ENCODE measurements at places on chromosomes 4 and X.

- DNase-seq: no peak
Measured at GRCh38 chr4:38294238-38294637, 334.0 kb downstream of the PTTG2 start.

GRCh38 chr4:76620723-76621468 is 185.9 kb downstream of the SHROOM3 start:
- DNase-seq: no peak

- DNase-seq: no peak
Measured at GRCh38 chrX:65837875-65838549, 170.6 kb downstream of the MSN start.

- no peak for DNase-seq
Measured at GRCh38 chr4:5470318-5471198, 237.8 kb downstream of the EVC2 start.

GRCh38 chrX:20414762-20415445 is 148.2 kb upstream of the RPS6KA3 start:
- DNase-seq: no peak

DNA sequence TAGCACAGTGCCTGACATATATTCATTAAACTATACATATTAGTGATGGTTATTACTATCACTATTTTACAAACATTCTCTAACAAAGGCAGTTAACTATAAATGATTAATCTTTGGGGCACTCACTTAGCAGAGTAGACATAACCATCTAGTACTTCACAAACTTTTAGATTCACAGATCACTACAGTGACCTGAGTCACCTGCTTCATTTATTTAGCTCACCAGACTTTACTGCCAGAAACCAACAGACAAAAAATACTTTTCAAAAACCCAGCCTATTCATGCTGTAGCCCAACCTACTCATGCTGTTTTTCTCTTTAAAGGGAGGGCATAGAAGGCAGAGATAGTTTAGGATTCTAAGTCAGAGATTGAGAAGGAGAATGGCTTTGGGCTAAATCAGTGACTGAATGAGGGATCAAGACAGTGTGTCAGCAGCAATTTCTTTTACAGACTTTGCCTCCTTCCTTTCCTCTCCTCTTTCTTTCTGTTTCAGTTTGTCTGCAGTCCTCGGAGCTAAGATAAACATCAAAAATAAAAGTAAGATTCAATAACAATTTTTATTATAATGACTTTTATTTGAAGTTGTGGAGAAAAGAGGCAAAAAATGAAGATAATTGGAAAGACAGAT is 34.7 kb upstream of the PDE5A start:
- no peak for DNase-seq

GRCh38 chr4:1972414-1972813 is 36.4 kb downstream of the NELFA start:
- no peak for DNase-seq

- DNase-seq: peak; percentile 87
Measured at GRCh38 chr4:88803600-88804096, 106.0 kb upstream of the NAP1L5 start.

DNA sequence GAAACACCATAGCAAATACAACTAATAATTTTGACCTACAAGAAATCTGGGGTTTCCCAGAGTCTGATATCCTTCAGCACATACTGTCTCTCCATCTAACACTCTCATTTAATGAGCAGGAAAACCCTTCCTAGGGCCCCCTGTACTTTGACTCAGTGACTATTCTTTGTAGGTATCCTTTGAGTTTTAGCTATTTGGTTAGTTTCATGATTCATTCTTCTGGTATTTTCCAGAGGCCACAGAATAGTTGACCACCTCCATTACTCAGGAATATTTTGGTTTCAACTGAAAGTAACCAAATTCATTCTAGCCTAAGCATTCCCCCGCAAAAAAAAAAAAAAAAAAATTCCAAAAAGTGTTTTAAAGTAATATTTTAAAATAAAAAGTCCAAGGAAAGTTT is 140.0 kb downstream of the IDS start:
- no peak for DNase-seq

GRCh38 chr4:127307996-127308395 is 324.8 kb upstream of the INTU start:
- no peak for DNase-seq

- DNase-seq: peak; percentile 49
Measured at GRCh38 chr4:108010167-108010566, 20.5 kb downstream of the HADH start.

- no peak for DNase-seq
Measured at GRCh38 chr4:17958181-17958580, 63.4 kb downstream of the LCORL start.

- peak; percentile 8 for DNase-seq
Measured at GRCh38 chr4:117137145-117137544, 51.8 kb upstream of the TRAM1L1 start.

DNA sequence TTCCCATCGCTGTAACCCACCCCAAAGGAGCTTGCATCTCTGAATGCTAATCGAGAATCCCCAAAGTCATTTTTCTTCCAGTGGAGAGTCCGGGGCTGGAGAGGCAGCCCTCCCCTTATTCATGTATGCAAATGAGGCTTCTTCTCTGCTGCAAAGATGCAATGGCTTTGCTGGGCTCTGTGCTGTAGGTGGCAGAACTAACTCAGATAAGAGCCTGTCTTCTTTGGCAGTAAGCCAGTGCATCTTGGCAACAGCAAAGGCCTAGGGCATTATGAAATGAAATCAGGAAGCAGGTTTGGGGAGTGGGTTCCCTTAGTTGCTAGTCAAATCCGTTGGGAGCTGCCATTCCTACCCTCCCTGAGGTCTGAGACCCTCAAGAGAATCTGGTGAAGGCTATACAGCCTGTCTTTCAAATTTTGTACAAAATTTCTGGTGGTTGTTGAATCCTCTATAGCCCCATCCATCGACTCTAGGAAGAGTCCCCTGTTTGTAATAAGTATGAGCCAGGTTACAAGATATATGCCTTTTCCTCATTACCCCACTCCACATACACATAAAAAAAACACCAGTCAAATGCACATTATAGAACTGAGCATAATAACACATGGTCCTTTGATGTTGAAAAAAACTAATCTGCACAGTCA is 290.6 kb upstream of the TAPT1 start:
- no peak for DNase-seq

DNA sequence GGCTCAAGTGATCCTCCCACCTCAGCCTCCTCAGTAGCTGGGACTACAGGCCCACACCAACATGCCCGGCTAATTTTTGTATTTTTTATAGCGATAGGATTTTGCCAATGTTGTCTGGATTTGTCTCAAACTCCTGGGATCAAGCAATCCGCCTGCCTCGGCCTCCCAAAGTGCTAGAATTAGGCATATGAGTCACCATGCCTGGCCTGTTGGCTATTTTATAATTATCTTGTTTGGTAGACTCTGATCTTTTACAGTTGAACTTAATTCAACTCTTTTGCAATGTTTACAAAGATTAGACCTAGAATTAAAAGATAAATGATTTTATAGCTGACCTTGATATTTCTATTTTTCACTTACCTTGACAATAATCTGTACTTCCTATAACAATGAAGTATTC is 18.0 kb downstream of the DCK start:
- DNase-seq: no peak

- DNase-seq: no peak
Measured at GRCh38 chr4:128298146-128298758, 10.6 kb upstream of the PGRMC2 start.

DNA sequence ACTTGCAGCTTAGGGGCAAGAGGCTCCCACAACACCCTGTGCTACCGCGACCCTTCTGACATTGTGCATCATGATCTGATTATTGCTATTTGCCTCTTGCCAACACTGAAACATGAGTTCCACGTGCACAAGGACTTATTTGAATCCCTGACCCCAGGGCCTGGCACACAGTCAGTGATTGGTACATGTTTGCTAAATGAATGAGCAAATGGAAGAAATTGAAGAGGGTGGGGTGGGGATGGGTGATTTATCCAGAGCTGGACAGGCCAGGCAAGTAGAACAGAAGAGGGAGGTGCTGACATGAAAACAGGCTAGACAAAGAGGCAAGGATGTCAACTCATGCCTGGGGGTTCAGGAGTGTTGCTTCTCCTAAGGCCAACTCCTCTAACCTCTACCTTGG is 24.9 kb upstream of the RPL39 start:
- DNase-seq: no peak

DNA sequence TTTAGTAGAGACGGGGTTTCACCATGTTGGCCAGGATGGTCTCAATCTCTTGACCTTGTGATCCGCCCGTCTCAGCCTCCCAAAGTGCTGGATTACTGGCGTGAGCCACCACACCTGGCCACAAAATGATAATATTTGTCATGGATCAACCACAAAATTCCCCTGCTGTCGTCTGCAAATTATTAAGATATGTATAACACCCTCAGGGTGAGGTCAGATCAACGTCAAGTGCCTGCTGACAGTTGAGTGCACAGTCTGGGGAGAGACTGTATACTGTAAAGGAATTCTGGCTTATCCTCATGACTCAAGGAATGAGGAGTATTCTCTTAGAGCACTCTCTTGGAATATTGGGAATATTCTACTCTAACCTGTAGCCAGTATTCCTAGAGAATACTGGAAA is 11.2 kb downstream of the EPGN start:
- no peak for DNase-seq

DNA sequence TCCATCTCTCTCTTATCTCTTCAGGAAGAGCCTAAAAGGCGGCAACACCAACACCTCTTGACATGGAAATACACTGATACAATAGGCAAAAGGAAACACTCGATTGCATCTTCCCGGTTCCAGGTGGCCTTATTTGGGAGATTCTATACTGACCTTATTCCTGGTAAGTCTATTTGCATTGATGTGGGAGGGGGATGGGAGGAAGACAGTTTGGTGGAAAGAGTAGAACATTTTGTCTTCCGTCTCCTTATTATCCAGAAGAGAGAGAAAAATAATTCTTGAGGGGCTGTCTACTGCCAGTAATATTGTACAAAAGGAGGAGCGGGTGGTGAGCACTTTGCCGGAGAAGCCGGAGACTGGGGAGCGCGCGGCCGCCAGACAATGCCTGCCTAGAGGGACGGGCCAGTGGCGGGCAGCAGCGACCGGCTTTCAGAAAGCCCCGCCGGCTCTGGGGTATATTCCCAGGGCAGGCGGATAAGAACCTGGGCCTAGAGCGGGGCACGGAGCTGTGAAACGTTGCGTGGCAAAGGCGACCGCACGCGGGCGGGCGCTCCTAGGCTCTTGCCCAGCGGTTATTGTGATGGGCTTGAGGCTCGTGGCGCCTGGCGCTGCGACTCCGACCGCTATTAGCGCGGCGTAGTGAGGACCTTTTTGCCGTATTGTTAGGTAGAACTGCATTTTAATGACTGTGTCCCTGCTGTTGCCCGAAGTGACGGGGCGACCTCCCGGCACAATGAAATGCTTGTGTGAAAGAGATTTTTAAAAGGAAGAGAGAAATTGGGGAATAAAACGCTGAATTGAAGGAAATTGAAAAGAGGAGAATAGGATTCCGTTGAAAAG is 518 bp downstream of the PRDM8 start:
- no peak for DNase-seq

DNA sequence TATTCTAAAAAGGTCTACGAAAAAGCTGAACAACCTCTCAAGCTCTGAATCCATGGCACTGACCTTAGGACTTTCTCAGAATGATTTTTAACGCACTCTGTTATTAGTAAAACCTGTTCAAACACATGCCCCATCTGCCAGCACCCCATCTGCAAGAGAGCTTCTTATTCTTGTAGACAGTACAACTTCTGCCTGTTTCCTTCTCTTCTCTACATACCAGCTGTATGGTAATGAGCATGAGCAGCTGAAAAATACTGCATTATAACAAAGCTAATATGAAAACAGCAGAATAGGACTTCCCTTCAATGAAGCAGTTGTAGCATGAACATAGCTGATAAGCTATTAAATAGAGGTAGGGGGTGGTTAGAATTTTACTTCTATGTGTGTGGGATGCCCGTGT is 167.9 kb downstream of the FBXW7 start:
- DNase-seq: no peak

- DNase-seq: no peak
Measured at GRCh38 chrX:97039363-97040029, 155.8 kb downstream of the RPA4 start.

DNA sequence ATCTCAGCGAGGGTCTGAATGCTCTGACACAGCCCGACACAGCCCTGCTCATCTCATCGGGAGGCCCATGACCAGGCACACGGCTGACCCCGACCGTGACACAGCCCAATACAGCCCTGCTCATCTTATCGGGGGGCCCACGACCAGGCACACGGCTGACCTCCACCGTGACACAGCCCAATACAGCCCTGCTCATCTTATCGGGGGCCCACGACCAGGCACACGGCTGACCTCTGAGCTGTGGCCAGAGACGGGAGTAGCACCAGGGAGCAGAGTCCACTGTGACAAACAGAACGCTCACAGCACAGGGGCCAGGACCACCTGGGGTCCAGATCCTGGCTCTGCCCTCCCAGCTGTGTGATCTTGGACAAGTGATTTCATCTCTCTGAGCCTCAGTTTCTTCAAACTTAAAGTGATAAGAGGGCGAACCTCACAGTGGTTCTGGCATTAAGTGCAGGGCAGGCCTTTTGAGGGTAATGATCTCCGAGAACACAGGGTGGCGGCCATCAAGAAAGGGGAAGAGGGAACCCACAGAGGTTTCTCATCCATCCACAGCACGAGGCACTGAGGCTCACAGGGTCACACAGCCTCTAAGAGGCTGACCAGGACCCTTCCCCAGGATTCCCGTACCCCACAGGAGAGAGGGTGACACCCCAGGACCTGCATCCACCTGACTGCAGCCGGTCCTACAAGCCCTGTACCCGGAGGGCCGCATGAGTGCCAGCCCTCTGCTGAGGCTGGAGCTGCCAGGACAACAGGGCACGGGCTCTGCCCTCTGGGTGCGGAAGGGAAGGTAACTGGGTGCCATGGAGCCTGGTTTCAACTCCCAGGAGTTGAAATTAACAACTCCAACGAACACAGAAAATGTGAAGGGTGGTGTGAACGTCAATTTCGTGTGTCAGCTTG is 60.1 kb downstream of the WFS1 start:
- DNase-seq: no peak

DNA sequence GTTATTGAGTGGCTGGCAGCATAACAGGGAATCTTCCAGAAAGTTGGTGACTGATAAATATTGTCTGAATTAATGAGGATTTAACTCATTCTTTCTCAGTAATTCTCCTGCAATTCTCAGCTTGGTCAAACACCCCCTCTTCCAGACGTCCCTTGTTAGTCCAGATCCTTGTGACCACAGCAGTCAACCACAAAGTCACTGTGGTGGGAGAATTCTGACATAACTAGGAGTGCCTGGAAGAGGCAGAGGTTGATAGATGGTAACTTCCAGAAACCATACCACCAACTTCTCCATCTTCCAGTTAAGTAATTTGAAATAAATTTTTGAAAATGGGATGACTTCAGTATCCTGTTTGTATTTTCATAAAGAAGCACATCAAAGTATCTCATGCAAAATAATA is 90.1 kb downstream of the CEP44 start:
- no peak for DNase-seq
